ENCODE measurements at places on chromosomes 6 and 20.

- DNase-seq, result no peak
Observed at GRCh38 chr20:23782366-23782983, 31.7 kb upstream of the CST1 start.

DNA sequence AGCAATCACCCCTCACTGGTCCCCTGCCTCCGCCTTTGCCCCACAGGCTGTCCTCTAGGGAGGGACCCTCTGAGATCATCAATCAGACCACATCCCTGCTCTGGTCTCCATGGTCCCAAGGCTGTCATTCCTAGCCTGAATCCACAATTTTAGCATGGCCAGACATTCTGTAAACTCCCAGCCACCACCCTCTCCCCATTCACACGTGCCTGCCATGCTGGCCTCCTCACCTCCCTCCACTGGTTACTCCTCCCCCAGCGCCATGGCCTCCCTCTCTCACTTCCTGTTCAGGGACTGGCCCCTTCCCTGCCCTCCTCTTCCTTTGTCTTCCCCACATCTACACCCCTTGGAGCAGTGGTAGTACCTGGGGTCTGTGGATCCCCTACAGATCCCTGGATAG, 150.7 kb upstream of the MLN start:
- no peak for DNase-seq

- peak; percentile 20 for DNase-seq
Observed at GRCh38 chr6:27495386-27496135, 22.7 kb upstream of the ZNF184 start.

DNA sequence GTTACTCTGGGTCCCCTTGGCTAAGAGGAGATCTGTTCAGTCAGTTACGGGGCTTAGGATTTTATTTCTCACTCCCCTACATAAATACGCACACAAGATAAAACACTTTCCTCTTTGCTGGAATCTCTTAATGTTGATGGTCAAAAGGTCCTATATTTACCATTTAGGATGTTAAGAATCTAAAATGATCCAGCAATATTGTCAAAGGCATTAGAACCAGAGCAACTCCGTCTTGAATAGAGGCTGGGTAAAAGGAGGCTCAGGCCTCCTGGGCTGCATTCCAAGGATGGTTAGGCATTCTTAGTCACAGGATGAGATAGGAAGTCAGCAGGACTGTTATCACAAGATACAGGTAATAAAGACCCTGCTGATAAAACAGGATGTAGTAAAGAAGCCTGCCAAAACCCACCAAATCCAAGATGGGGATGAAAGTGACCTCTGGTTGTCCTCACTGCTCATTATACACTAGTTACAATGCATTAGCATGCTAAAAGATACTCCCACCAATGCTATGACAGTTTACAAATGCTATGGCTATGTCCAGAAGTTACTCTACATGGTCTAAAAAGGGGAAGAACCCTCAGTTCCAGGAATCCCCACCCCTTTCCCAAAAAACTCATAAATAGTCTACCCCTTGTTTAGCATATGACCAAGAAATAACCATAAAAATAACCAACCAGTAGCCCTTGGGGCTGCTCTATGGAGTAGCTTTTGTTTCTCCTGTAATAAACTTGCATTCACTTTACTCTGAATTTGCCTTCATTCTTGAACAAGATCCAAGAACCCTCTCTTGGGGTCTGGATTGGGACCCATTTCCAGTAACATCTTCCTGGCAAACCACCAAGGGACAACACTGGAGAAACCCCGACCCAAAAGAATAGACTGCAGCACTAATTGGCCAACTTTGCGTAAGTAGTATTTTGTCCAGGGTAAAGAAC, 107.5 kb downstream of the DTNBP1 start:
- DNase-seq, result no peak

DNA sequence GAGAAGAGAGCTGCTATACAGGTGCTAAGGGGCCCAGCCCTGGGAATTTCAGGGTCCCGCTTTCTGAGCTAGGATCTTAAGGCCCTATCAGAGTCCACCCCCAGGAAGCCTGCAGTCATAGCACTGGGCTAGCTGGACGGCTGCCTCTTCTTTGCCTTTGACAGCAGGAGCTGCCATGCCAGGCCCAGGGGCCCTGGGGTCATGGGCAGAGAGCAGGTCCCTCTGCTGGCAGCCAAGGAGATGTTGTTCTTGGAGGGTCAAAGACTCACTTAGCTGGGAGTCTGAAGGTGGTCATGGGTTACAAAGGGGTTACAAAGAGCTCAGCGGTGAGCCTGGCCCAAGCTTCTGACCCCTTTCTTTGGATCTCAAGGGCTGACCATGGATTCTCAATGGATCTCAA, 52.7 kb downstream of the RPP21 start:
- no peak for DNase-seq

DNA sequence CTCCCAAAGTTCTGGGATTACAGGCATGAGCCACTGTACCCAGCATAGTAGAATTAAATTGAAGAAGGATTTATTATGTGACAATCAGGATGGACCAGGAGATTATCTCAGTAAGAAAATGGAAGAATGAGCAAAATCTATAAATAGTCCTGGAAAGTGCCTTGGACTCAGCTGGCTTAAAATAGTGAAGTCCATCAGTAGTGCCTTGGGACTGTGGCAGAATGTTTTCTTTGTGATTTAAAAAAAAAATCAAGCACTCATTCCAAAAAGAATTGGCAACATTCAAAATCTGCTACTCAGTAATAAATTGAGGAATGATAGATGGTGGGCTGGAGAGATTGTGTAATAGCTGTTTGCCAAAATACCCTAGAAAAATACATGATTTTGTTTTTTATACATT, 37.0 kb upstream of the MAS1 start:
- DNase-seq, result no peak

- DNase-seq, result no peak
Observed at GRCh38 chr6:134873500-134874388, 76.2 kb downstream of the ALDH8A1 start.

DNA sequence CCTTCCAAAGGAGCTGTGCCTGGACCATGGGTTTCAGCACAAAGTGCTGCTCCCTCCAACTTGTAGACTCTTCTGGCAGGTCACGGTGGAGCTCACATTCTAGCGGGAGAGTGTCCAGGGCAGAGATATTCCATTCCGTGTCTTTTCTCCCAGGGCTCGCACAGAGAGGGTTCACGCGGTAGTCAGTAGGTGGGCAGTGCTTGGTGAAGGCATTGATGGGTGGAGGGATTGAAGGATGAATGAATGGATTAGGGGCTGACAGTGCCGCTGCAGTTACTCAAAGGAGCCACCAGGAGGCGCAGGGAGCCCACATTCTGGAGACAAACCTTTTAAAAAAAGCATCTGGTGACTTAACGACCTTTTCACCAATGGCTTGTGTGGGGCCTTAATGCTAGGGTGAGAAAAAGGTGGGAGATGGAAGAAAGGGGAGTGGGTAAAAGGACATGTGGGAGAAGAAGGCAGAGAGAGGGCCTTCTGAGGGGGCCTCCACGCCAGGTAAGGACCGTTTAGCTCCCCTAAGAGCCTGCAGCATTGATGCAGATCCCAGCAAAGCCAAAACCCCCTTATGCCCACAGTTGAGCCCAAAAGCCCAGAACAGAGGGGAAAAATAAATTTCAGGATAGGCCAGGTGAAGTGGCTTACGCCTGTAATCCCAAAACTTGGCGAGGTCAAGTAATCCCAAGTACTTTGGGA, 17.5 kb upstream of the FAM110A start:
- peak; percentile 66 for DNase-seq

GRCh38 chr6:24966381-24966780, 30.6 kb upstream of the RIPOR2 start:
- peak; percentile 79 for DNase-seq

DNA sequence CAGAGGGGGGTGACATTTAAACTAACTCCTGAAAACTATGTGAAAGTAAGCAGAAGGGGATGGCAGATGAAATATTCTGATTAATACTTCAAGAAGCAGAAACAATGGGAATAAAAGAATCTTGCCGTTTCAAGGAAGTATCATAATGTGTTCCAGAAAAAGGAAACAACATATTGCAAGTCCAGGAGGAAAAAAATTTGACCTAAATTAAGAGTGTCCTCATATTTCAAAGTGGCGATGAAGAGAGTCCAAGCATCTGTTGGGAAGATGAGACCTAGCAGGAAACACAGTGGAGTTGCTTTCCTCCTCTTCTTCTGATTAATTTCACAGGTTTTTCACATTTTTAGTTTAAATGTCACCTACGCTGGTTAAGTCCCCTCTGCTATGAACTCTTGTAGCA, 45.6 kb upstream of the TNFAIP3 start:
- DNase-seq, result no peak

GRCh38 chr6:106514583-106514885, 114.8 kb downstream of the RTN4IP1 start:
- DNase-seq, result no peak
